ENCODE measurements at places on chromosomes 4 and X.

DNA sequence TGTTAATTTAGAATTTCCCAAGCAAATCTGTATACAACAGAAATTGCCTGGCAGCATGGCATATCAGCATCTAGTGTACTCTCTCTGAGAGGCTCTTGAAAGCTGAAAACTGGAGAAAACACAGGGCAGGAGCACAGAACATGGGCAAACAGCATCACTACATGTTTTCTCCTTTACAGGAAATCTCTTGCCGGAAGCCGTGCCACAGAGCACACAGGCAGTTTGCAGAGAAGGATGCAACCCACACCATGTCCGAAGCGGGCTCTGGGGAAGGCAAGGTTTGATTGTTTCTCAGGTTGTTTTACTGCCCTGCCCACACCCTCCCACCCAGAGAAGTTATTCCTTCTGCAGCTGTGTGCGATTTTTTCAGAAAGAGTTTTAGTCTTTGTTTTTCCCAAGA is 41.1 kb upstream of the FAM9C start:
- DNase-seq: no peak

GRCh38 chr4:67668315-67668714 is 32.6 kb downstream of the UBA6 start:
- no peak for DNase-seq

- no peak for DNase-seq
These were observed 30.2 kb downstream of the TRO start for GRCh38 chrX:54950730-54951375.

DNA sequence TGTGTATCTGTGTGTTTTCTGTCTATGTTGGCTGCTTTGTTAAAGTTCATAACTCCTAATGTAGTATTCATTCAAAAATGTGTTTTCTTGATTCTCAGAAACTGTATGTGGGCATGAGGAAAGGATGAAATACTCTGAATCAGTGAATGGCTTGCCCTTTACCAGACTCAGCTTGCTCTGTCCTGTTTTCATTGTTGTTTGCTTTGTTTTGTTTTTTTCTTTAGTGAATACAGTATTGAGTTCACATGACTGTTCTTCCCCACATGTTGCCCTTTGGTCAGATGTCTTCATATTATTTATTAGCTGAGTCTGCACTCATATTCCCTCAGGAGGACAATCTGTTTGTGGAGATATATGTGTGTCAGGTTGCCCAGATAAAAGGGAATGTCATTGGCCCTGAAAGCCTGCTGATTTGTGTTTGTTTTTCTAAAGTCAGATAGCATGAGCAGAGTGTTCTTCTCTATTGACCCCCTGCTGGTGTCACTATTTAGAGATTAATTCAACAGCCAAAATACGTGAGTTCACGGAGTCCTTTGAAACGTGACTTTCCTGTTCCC is 1184.4 kb downstream of the RPA4 start:
- DNase-seq: no peak

DNA sequence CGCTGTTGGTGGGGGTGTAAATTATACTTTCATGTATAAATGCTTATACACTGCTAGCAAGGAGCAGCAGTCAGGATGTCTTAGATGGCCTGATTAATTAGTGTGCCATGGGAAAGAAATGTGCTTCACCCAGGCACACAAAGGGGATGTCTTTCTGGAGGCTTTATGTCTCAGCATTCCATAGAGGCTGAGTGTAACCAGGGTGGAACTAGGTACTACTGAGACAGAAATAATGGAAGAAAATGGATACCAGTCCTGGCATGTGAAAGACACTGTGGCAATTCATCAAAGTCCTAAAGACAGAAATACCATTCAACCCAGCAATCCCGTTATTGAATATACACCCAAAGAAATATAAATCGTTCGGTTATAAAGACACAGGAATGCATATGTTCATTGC is 52.5 kb downstream of the PF4 start:
- DNase-seq: no peak
